ENCODE measurements at places on chromosomes 13 and 19. TPM values are rescaled to one million over a fixed set of nuclear protein-coding genes. Genes with fewer than 3 reads are reported as not detected.

DNA sequence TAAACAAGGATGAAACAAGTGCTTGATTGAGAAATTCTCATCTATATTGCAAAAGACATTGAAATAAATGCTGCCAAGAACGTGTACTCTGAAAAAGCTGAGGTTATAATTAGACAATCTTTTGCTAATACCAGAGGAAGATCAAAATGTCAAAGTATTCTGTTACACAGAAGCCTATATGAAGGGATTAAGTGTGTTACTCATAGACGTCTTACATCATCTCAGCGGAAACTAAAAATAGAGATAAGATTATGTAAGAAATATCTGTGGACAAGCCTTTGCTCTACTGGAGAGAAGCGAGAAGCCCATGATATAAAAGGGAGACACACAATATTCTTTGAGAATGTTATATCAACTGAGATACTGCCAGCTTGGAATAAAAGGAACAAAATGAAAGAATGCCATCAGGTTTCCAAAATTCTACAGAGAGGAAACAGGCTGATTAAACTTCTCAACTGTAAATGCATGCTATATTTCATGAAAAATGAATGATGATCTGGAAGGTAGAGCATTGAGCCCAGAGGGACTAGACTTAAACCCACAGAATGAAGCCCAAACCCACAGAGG, 699.0 kb downstream of the GPC5 start:
- H3K4me3 ChIP-seq: no peak overlapping the region
- no peak overlapping the region for H3K27ac ChIP-seq
- H3K36me3 ChIP-seq: no peaks in the 10 kb centered on the region
- DNase-seq: no peak
- no peaks in the 10 kb centered on the region for H3K27me3 ChIP-seq

DNA sequence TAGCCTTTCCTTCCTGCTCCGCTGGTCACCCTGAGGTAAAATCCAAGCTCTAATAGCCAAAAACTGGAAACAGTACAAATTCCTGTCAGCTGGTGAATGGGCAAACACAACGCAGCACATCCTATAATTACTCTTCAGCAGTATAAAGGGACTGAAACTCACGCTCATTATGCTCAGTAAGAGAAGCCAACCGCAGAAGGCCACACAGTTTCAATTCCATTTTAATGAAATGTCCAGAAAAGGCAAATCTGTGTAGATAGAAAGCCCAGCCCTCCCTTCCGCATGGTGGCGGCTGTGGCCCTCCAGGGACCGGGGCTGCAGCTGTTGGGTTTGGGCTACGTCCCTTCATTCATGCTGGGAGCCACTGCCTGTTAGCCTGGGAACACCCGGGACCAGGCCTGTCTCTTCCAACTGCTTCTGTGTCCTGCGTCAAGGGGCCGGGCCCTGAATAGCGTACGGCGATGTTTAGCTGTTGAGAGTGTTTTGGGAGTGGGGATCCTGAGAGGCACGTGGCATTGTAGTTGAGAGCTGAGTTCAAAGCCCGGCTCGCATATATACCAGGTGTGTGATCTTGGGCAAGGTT, 23.5 kb downstream of the NKPD1 start:
- peaks cover 2% of the 10 kb centered on the region for H3K36me3 ChIP-seq
- peaks cover 4% of the 10 kb centered on the region for H3K4me1 ChIP-seq
- no peaks in the 10 kb centered on the region for H3K27me3 ChIP-seq
- H3K4me3 ChIP-seq: no peak overlapping the region
- DNase-seq: no peak

HNRNPL gene
- total RNA-seq: 517 TPM

DNA sequence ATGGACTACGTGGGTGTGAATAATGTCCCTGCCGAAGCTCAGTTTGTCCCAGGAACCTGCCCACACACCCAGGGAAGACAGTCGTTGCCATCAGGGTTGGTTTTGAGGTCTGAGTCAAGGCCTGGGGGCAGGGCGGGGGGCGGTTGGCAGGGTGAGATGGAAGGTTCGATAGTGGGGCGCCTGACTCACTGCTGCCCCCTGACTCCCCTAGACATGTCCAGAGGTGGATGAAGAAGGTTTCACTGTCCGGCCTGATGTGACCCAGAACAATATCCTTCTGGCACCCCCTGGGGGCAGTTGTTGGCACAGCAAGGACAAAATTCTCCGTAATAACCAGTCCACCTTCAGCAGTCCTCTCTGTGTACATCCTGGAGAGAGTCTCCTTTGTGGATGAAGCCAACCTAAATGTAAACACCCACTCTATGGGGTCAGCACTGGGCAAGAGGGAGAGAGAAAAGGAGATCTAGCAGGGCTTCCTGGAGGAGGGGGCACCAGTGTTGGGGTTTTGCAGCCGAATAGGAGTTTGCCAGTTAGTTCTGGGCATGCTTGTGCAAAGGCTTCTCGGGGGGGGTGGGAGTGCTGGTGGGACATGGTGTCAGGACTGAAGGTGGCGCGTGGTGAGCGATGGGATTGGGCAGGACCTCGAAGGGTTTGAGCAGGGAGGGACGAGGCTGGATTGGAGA, 19.6 kb upstream of the B3GNT3 start:
- H3K4me3 ChIP-seq: no peak overlapping the region
- no peaks in the 10 kb centered on the region for H3K27me3 ChIP-seq
- H3K27ac ChIP-seq: peak overlapping the region; percentile 50

DNA sequence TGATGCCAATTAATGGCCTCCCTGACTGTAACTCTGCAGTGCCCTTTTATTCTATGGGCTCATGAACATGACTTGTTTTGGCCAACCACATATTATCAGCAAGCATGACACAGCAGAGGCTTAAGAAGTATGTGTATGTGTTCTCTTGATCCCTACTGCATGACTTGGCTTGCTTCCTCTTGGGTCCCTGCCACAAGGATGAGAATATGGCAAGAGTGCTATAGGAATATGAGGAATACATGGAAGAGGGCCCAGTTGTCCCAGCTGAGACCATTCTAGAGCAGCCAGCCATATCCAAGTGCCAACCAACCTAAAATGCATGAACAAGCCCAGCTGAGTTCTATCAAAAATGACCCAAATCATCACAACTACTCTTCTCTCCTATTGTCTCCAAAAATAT, 576.7 kb upstream of the PCDH9 start:
- no peak for DNase-seq
- H3K27me3 ChIP-seq: no peaks in the 10 kb centered on the region
- no peaks in the 10 kb centered on the region for H3K4me1 ChIP-seq
- H3K27ac ChIP-seq: no peak overlapping the region
- no peaks in the 10 kb centered on the region for H3K36me3 ChIP-seq

DNA sequence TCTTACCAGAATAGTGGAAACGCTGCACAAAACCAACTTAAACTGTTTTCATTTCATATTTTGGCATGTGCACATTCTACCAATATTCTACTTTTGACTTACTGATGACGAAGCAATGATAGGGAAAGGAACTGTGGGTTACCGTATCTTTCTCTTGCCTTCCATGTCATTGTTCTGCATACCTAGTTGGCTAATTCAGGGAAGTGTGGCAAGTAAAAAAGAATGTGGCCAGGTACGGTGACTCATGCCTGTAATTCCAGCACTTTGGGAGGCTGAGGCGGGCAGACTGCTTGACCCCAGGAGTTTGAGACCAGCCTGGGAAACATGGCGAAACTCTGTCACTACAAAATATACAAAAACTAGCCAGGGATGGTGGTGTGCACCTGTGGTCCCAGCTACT, 108.2 kb downstream of the SIPA1L3 start:
- no peak overlapping the region for H3K4me3 ChIP-seq
- H3K36me3 ChIP-seq: no peaks in the 10 kb centered on the region
- DNase-seq: no peak
- H3K4me1 ChIP-seq: no peaks in the 10 kb centered on the region
- no peaks in the 10 kb centered on the region for H3K27me3 ChIP-seq

ZNF471 gene
- total RNA-seq: 1.5 TPM

GRCh38 chr13:91280801-91281200, 66.7 kb upstream of the MIR17HG start:
- no peak overlapping the region for H3K27ac ChIP-seq
- H3K4me1 ChIP-seq: no peaks in the 10 kb centered on the region
- H3K27me3 ChIP-seq: peaks cover 3% of the 10 kb centered on the region
- no peak for DNase-seq

ATP8B3 gene
- 28.8 TPM for total RNA-seq

DNA sequence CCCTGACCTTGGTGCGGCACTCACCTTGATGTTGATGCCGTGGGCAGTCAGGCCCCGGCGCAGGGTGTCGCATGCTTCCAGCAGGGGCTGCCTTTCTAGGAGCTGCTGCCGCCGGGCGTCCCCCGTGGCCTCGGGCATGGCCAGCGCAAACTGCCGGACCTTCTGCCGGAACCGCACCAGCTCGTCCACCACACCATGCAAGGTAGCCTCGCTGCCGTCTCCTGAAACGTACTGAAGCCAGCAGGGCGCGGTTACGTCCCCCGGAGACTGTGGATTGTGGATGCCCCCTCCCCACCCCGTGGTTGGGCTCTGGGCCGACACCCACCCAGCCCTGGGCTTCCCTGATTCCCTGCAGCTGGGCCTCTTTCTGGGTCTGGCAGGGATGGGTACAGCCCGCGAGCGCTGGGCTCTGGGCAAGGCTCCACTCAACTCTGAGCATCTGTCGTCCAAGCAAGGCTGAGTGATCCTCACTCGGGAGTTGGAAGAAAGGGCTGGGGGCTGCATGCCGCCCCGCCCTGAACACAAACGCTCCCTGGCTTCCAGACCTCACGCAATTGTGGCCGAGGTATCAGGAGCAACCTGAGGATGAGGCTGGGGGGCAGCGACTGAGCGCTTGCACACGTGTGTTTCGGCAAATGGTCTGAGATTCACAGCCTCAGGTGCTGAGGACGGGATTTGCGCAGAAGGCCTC, 27.1 kb downstream of the NAXD start:
- H3K4me1 ChIP-seq: peaks cover 6% of the 10 kb centered on the region
- no peak for DNase-seq
- no peak overlapping the region for H3K4me3 ChIP-seq
- H3K36me3 ChIP-seq: peaks cover 22% of the 10 kb centered on the region
- H3K27ac ChIP-seq: no peak overlapping the region

GARIN5A gene
- total RNA-seq: not detected

DNA sequence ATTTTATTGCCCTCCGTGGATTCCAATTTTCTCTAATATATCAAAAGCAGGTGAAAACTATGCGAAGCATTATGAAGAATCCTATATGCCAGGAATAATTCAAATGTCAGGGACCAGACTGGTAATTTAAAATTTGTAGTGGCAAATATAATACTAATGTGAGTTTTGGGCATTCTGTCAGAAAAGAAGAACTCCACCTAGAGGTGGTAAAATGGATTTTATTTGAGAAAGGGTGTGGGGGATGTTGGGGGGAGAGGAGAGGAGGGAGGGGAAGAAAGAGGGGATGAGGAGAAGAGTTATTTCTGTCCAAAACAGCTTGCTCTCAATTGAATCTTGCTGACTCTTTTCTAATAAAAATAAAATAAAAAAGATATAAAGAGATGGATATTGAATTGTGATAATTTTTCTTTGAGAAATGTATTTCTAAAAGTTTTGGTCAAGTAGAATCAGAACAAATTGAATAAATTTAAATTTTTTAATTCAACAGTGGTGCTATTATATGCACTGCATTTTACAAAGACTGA, 929.3 kb upstream of the SLITRK5 start:
- no peaks in the 10 kb centered on the region for H3K4me1 ChIP-seq
- H3K27ac ChIP-seq: no peak overlapping the region
- H3K36me3 ChIP-seq: no peaks in the 10 kb centered on the region

DNA sequence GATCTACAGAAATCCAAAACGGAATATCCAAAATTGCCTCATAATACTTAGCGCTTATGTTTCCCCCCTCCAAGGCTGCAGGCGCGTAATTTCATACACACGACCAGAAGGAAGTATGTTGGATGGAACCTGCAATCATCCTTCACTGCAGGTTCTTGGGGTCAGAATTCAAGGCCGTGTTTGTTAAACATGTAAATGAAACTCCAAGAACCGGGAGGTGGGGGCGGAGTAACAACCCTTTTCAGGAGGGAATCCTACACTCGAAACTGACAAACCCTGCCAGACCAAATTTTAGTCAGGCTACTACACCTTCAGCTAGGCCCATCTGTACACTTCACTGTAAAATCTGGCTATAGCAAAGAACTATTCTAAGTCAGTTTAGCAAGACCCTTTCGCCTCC, 1.3 kb downstream of the ZNF607 start:
- H3K27ac ChIP-seq: peak overlapping the region; percentile 78
- peaks cover 28% of the 10 kb centered on the region for H3K36me3 ChIP-seq
- peaks cover 14% of the 10 kb centered on the region for H3K4me1 ChIP-seq
- peak overlapping the region; percentile 85 for H3K4me3 ChIP-seq
- DNase-seq: no peak

- no peak overlapping the region for H3K4me3 ChIP-seq
- H3K27ac ChIP-seq: no peak overlapping the region
- no peaks in the 10 kb centered on the region for H3K36me3 ChIP-seq
- peaks cover 11% of the 10 kb centered on the region for H3K4me1 ChIP-seq
- DNase-seq: no peak
- H3K27me3 ChIP-seq: no peaks in the 10 kb centered on the region
Observed at GRCh38 chr13:20989656-20990321, 71.6 kb downstream of the LATS2 start.

- DNase-seq: no peak
- H3K4me3 ChIP-seq: no peak overlapping the region
- H3K36me3 ChIP-seq: peaks cover 12% of the 10 kb centered on the region
- peak overlapping the region; percentile 3 for H3K27ac ChIP-seq
- peaks cover 21% of the 10 kb centered on the region for H3K4me1 ChIP-seq
Observed at GRCh38 chr13:40792284-40793051, 3.1 kb downstream of the SLC25A15 start.

MYH14 gene
- total RNA-seq: not detected

IZUMO2 gene
- total RNA-seq: not detected

RAB20 gene
- total RNA-seq: 4.1 TPM

GRCh38 chr13:108056278-108056677, 159.1 kb downstream of the LIG4 start:
- no peaks in the 10 kb centered on the region for H3K4me1 ChIP-seq
- no peak overlapping the region for H3K4me3 ChIP-seq

DNA sequence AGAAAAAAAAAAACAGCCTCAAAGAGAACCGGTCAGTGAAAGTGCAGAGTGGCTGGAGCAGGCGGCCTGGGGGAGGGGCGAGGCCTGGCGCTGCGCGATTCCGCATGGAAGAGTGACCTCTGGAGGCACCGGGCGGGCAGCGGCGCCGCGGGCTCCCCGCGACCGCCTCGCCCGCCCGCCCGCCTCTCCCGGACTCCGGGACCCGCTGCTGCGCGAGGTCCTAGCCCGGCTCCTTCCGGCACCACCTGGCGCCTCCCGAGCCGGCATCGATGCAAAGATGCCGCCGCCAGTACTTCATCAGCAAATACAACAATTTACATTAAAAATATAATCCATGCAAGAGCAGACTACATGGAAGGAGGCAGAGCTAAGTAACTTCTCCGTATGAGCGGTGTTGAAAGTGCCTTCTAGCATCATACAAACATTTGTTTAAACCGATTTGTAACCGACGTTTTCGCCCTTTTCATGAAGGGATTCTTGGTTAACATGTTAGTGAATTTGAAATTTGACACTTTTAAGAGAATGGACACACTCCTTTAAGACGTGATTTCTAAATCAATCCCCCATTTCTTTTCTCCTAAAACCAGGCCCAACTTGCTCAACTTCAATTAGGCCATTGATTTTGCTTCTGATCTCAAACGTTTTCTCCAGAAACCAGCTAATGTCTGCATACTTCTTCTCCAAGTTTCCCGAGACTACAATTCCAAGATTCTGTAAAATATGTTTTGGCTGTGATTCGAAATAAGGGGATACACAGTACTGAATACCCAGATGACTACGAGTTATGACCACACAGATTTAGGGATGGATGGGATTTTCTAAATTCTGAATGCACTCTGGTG, 2.1 kb downstream of the EFNB2 start:
- peaks cover 52% of the 10 kb centered on the region for H3K27me3 ChIP-seq
- no peaks in the 10 kb centered on the region for H3K36me3 ChIP-seq
- peak overlapping the region; percentile 46 for H3K4me3 ChIP-seq
- H3K4me1 ChIP-seq: peaks cover 16% of the 10 kb centered on the region
- H3K27ac ChIP-seq: no peak overlapping the region
- DNase-seq: no peak

TNFRSF19 gene
- 0.10 TPM for total RNA-seq

Data from activated CD4-positive, alpha-beta T cell treated with anti-CD3 and anti-CD28 coated beads, Interleukin-2, amount 10 ng/mL, durations not matched to agents 7 days and 5 days (primary cell).